Stimulated activated CD4-positive, alpha-beta T cell treated with anti-CD3 and anti-CD28 coated beads, Interleukin-15, amount 100 ng/mL, for 48 hours (primary cell): ENCODE measurements at places on chromosomes 5 and 9.
A peak's percentile ranks its signal among the peaks of the same experiment; 100 is the strongest.

DNA sequence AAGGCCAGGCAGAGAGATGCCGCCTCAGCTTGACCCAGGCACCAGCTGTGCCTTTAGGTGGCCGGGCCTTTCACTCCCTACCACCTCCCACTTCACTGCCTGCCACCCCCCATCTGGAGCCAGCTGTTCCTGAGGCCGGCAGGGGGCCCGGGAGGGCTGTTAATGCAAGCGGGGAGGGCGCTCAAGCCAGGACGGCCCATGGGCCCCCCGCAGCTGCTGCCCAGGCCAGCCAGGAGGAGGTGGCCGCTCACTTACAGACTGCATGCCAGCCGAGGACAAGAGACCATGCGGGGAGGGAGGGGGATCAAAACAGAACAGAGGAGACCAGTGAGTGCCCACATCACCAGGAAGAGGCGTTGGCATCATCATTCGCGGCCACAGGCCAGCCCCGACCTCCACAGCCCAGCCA lies 4.5 kb downstream of the ABCA2 start:
- no peak for DNase-seq

GRCh38 chr9:18060269-18060934 lies 413.6 kb upstream of the ADAMTSL1 start:
- no peak for DNase-seq

DNA sequence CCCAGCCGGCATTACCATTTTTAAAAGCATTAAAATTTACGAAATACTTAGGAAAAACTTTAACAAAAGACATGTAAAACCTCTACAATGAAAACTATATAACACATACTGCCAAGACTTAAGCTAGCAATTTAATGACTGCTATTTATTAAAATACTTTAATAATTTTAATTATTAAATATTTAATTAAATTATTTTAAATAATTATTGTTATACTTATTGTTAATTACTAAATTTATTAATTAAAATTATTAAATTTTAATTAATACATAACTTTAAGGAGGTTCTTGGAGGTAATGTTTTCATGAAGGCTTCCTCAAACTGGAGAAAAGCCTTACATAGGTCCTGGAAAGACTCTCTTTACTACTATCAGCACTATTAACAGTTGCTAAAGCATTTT lies 47.5 kb downstream of the C5orf22 start:
- no peak for DNase-seq

GRCh38 chr9:136821826-136822544 lies 14.2 kb downstream of the RABL6 start:
- DNase-seq, result no peak

GRCh38 chr5:126987271-126987899 lies 43.0 kb downstream of the MARCHF3 start:
- DNase-seq, result no peak

DNA sequence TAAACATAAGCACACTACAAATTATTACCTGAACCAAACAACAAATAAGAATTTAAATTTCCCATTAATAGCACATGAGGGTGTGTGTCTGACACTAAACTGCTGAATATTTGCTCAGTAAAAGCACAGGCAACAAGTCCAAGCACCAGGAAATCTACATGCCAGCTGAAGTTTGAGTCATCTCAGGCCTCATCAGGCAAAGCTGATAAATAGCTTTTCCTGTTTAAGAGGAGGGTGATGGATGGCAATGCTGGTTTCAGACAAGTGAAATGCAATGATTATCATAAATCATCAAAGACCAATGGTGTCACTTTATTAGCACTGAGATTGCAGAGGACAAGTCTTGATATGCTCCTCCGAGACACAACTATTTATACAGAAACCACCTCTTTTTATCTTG lies 1668.0 kb upstream of the C9orf72 start:
- no peak for DNase-seq

DNA sequence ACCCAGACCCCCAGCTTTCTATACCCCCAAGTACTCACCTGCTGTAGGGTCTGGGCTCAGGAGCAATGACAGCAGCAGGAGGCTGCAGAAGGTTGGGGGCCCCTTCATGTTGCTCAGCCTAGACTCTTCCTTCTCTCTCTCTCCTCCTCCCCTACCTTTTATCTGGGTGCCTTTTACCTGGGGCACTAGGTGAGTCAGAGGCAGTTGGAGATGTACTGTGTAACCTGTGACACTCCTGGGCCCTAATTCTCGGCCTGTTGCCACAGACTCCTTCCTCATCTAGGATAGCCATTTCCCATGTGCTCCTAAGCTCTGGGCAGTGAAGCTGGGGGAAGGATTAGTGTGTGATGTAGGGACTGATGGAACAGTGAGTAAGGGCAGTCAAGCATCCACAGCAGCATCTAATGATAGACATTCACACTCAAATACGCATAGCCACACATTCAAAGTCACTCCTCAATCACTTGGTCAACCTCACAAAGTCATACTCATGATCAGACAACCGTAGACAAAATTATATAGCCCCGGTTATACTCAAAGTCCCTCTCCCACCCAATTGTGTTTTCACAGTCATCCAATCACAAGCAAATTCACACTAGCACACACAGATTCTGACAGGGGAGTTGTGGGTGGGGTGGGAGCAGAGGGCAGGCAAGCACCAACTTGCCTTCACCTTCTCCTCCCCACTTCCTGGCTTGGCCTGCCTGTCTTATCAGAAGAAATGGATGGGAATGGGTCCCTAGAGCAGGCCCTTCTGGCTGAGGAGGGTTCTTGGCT lies at the start of gene CCL27:
Gene CCL27 (minus strand): TSS at position 132 of the 777 bp plus-strand sequence. CDS start 24 bp downstream, at position 108.
- no peak for DNase-seq

GRCh38 chr9:7760014-7760415 lies 39.6 kb downstream of the DMAC1 start:
- no peak for DNase-seq

DNA sequence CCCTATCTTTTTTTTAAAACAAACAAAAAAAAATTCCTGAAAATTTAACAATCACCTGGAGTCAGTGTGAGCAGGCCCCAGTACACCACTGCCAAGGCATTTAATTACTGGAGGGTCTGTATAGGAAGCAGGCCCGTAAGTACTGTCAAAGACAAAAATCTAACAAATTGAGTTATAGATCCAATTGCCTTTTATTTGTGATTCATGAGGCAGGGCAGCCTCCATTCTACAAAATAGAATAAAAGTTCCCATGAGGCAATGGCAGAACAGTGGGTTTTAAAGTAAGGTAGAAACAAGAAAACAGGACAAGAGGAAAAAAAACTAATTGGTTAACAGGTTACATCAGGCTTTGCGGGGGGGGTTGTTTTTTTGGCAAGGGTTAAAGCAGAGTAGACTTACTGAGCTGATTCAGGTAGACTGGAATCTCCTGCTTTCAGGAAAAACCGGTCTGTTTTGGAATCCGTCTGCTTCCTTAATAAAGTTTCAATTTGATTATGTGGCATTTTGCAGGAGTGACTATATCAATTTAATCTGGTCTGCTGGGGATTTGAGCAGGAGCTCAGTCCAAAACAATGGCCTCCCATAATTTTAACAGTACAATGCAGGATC lies 48.9 kb downstream of the AUH start:
- no peak for DNase-seq

- no peak for DNase-seq
Observed at GRCh38 chr5:74433896-74434829, 206.4 kb downstream of the ENC1 start.

GRCh38 chr9:95077053-95077765 lies 240.3 kb downstream of the FANCC start:
- DNase-seq, result no peak

DNA sequence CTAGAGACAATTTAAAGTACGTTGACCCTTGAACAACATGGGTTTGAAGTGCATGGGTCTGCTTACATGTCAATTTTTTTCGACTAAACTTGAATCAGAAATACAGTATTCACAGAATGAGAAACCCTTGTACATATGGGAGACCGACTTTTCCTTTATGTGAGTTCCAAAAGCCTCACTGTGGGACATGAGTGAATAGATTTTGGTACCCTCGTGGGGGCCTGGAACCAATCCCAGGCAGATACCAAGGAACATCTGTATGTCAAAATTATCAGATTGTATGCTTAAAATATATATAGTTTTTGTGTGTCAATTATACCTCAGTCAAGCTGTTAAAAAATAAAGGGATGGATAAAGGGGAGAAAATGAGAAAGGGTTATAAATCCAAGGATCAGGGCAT lies 78.7 kb upstream of the MAN2A1 start:
- no peak for DNase-seq

- no peak for DNase-seq
Observed at GRCh38 chr5:121019734-121020133, 555.6 kb downstream of the PRR16 start.

- DNase-seq, result no peak
Observed at GRCh38 chr5:73865315-73865714, 239.3 kb downstream of the ARHGEF28 start.

GRCh38 chr5:127363403-127363802 lies 72.8 kb downstream of the MEGF10 start:
- DNase-seq, result no peak

- DNase-seq, result no peak
Observed at GRCh38 chr5:135822959-135823358, 11.5 kb upstream of the SLC25A48 start.

DNA sequence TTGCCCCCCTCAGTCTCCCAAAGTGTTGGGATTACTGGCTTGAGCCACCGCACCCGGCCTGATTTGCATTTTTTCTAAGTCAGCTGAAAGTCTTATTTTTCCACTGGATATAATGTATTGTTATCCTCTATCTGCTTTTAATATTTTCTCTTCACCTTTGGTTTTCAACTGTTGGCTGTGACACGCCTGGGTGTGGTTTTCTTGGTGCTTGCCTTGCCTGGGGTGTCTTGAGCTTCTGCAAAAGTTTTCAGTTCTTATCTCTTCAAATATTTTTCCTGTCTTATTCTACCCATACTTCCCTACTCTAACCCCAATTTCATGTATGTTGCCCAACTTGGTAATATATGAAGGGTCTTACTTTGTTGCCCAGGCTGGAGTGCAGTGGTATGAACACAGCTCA lies 4.3 kb upstream of the MXD3 start:
- DNase-seq, result no peak

- DNase-seq, result no peak
Observed at GRCh38 chr9:20207176-20207575, 415.1 kb downstream of the MLLT3 start.

DNA sequence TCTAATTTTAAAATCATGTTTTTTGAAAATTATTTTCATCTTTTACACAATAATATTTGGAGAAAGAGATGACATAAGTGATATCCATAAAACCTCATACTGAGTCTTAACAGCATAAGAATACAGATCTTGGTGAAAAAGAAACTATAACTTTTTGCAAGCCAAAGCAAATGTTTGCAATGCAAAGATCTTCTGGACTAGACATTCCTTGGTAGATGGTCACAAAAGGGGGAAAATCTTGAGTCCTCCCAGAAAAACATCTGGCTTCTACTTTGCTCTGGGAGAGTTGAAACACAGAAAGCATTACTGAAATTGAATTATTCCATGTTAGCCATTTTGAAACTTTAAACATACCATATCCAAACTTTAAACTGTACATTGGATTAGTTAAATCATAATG lies 308.2 kb downstream of the ANXA1 start:
- no peak for DNase-seq

DNA sequence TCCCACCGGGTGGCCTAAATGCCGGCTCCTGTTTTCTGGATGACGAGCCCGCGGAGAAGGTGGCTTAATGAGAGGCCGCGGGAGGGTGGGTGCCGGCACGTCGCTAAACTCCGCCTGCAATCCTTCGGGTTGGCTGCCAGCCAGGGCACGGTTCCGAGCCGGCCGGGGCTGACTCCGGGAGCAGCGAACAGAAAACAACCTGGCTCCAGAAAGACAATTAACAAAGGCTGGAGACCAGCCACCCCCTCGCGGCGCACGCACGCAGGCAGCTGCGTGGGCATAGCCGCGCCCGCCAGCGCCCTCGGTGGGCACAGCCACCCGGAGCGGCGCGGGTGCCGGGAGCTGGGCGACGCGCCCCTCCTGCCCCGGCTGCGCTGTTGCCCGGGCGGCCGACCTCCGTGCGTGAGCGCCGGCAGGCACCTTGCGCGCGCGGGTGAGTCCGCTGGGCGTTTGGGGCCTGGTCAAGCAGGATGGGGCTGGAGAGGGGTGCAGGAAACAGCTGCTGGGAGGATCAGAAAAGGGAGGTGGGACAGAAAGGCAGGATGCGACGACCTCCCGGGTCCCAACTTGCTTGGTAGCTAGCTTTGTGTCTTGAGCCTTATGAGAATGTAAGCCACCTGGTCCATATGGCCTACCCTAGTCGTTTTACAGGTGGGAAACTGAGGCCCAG lies at the start of gene ARHGEF37:
Gene ARHGEF37 (plus strand): TSS at position 307 of the 670 bp plus-strand sequence. CDS start 16,272 bp downstream, outside the sequence.
- peak; percentile 43 for DNase-seq

DNA sequence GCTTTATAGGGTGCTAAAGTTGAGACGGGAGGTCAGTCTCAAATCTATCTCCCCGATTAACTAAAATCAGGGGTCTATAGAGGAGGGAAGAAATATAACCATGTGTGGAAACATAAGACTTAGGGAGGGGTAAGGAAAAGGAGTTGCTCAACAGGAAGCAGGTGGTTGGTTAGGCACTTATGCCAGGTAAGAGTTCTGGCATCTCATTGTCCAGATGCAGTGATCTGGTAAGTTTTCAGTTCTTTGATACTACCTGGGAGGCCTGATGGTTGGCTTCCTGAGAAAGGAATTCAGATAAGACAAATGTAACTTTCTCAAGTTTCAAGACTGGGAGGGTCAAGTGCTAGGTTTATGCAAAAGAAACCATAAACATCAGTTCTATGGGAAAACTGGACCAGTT lies 47.7 kb downstream of the CERT1 start:
- no peak for DNase-seq

GRCh38 chr9:33116860-33117259 lies 40.4 kb upstream of the SMU1 start:
- DNase-seq, result no peak

- no peak for DNase-seq
Observed at GRCh38 chr9:78130004-78130403, 98.4 kb upstream of the GNAQ start.

DNA sequence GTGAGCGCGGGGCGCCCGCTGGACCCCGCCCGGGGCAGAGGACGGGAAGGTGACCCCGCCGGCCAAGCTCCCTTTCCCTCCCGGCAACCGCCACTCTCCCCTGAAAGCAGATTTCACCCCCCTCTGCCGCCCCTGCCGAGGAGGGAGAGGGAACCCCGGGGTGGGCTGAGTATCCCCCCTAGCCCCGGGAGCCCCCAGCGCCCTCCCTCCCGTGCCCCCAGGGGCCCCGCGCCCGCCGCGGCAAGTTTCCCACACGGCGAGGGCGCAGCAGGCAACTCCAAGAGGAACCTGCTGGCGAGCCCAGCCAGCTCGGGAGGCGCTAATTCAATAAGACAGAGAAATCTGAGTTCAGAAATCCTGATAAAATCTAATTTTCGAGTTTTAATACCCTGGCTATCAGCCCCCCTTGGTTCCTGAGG lies 1.6 kb downstream of the NTNG2 start:
- no peak for DNase-seq

- no peak for DNase-seq
Observed at GRCh38 chr5:97192580-97193354, 9.7 kb upstream of the RIOK2 start.

- no peak for DNase-seq
Observed at GRCh38 chr9:104412238-104412637, 91.8 kb upstream of the OR13F1 start.
